ENCODE measurements at places on chromosomes 3 and 15.
A peak's percentile ranks its signal among the peaks of the same experiment; 100 is the strongest.

GRCh38 chr15:62883938-62884479 is 158.5 kb upstream of the TPM1 start:
- DNase-seq = no peak

DNA sequence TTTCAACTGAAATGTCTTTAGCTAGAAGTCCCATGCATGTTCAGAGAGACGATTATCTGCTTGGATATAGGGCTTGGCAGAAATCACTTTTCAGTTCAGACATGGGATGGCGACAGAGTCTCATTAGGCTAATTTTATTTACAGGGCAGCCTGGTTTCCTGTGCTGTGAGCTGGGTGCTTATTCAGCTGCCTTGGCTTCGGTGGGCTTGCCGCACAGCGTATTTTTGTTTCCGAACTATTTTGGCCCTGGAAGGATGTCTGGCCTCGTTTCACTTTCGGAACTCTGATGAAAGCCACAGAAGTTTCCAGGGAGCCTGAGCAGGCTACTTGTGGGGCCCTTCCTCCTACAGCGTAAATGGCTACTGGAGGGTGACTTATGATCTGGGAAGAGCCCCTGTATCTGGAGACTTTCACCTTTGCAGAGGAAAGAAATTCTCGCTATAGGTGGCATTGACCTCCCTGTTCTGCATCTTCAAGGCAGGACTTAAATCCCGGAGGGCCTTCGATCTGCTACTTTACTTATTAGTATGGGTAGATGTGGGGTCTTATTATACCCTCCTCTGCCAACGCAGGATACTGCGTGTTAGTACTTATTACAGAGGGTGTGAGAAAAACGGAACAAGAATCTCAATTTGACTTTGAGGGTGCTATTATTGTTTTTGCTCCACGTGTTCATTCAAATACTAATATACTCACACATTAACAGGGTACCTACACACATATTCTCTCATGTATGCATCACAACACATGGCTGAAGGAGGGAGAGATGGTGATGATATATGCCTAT is 364.0 kb upstream of the RBMS3 start:
- peak; percentile 52 for DNase-seq

- DNase-seq = no peak
These were observed 453.6 kb upstream of the THBS1 start for GRCh38 chr15:39127151-39127790.

- no peak for DNase-seq
These were observed 750.2 kb upstream of the ARRDC4 start for GRCh38 chr15:97210277-97210676.

DNA sequence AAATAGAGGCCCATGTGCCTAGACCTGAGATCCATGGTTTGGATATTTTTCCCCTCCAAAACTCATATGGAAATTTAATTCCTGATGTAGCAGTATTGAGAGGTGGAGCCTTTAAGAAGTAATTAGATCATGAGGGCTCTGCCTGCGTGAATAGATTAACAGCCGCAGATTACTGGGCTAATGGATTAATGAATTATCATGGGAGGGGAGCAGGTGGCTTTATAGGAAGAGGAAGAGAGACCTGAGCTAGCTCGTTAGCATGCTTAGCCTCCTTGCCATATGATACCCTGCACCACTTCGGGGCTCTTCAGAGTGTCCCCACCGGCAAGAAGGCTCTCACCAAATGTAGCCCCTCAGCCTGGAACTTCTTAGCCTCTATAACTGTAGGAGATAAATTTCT is 15.8 kb downstream of the ARHGEF26 start:
- no peak for DNase-seq

- no peak for DNase-seq
These were observed 128.1 kb upstream of the IL12A start for GRCh38 chr3:159860269-159861116.

DNA sequence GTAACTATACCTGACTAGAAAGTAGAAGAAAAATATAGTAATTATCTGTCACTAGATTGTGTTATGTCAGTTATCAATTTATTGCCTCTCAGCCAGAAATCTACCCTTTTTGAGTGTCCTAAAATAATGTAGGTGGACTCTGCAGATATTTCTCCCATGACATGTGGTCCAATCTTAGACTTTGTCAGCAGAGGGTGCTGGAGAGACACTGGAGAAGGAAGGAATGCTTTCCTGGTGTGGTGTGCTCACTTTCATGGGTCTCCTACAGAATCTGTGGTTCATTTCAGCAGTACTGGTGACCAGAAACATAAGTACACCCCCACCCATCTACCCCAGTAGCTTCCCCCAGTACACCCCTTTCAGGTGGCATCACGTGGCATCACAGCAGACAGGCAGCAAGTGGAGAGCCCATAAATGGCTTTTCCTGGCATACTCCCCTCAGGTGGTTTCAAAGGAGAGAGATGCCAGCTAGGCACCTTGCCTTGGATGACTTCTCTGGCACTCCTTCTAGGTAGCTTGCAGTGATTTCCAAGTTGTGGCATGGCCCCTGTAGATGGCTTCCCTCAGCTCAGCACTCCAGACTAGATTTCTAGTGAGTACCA is 114.7 kb downstream of the GADL1 start:
- DNase-seq = no peak

DNA sequence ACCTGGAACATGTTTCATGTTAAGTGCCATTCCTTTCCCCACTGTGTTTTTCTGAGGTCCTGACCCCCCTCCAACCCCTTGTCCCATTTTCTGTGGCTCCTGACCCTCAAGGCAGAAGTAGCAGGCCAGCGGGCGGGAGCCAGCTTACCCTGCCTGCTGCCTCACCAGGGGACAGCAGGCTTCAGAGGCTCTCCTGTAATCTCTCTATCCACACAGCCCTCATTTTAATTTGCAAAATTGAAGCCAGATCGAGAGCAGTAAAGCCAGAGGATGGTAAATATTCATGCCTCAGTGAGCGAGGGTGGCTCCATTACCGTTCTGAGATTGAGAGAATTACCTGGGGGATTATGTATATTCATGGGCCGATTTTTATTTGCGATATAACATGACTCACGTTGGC is 147.6 kb downstream of the DNAJB8 start:
- DNase-seq = no peak

GRCh38 chr15:73283366-73283962 is 85.3 kb downstream of the HCN4 start:
- DNase-seq = no peak

GRCh38 chr3:58798312-58798711 is 131.7 kb upstream of the FAM3D start:
- DNase-seq = no peak

DNA sequence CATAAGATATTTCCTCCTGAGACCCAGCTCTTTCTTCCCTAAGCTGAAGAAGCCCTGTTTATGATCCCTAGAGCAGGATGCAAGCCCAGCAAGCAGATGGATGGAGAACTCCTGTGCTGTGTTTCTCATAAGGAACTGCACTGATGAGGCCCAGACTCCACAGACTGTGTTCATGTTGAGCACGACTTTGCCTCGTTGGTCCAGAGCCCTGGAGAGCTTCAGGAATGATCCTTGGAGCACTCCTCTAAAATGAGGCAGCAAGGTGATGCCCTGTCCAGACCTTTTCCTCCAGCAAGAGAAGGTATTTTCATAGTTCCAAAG is 83.8 kb downstream of the MYLK start:
- DNase-seq = no peak

- DNase-seq = no peak
These were observed 227.1 kb downstream of the RPLP1 start for GRCh38 chr15:69679623-69680228.

DNA sequence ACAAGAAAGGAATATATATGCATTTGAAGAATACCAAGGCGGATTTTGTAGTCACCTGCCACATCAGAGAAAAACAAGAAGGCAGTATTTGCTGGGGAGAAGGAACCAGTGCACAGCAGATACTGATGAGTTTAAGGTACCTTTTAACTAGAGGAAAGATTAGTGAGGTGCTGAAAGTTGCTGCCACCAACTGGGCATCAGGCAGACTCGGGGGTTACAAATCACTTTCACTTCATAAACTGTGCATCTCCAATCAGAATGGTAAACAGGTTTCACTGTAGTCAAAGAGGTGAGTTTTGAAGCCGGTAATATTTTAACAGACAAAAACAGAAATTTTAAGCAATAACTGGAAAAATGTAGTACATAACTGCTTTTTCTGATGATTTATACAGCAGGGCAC is 4.1 kb downstream of the FBN1 start:
- DNase-seq = no peak

DNA sequence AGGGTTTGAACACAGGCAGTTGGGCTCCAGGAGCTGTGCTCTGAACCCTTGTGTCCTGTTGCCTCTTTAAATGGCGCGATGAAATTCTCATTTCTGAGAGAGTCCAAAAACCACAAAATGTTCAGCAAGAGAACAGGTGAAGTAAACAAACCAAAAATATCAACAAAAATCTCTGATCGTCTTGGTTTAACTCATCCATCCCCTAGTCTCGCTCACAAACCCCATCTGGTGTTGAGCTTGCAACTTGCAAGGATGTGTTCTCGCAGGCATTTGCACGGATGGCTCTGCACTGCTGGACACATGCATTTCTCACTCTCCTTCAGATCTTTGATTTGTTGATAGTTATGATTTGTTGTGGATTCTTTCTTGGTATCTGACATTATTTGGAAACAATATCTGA is 31.1 kb downstream of the FAH start:
- no peak for DNase-seq

- peak; percentile 7 for DNase-seq
These were observed 31.0 kb downstream of the CEP63 start for GRCh38 chr3:134516905-134517304.

DNA sequence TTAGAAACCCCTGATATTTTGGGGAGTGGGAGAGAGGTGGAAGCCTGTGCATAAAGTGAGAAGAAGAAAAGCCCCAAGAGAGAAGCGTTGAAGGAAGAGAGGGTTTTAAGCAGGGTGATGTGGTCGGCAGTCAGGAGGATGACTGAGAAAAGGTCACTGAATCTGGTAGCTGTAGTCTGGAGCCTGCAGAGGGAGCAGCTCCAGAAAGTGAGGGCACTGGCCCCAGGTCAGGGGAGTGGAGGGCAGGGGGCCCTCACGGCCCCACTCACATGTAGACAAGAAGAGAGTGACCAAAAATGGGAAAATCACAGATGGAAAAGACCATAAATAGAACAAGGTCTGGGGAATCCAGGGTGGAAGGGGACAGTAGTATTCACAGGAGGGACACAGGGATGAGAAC is 105.5 kb downstream of the RYK start:
- DNase-seq = no peak

DNA sequence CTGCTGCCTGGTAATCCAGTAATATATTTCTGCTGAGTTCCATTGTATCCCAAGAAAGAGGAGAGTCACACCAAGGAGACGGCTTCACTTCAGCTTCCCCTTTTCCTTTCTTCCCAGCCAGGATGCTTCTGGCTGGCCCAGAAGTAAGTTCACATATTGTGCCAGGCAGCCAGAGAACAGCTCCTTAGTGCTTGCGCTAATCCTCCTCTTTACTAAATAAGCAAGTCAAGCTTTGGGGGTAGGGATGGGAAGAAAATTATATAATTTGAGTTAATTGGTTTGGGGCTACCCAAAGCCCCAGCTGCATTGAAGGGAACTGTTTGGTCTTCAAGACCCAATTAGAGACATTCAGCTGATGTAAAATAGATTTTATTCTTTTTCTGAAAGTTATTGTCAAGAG is 218.8 kb upstream of the HES1 start:
- DNase-seq = no peak

- no peak for DNase-seq
These were observed 27.4 kb downstream of the NKIRAS1 start for GRCh38 chr3:23889386-23889785.

DNA sequence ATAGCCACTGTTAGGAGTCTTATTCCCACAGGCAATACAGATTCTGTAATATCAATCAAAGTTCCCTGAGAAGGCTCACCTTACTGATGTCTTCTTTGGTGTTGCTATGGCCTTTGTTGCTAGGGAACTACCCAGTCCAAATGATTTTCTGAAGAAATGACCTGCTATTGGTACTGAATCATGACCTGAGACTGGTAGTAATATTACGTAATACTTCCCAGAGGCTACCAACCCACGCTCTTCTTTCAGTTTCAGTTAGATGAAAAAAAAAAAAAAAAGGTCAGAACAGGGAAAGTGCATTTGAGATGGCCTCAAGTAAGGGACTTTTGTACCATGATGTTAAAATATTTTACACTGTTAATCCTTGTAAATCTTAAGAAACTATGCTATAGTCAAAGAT is 1092.5 kb upstream of the EPHA6 start:
- DNase-seq = no peak

DNA sequence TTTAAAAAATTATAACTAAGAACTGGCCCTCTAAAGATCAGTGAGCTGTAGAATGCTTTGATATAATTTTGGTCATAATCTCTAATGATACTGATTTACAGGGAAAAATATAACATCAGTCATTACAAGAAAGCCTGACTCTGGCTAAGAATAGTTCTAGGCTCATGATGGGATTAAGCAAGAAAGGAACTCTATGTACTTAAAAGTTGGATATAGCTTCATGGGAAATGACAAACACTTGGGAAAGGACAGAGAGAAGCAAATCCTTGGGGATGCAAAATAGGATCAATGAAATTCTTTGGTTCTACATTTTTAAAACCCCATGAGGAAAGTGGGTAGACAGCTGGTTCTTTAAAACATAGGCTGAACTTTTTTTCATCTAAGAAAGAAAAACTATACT is 472.7 kb upstream of the NR2F2 start:
- DNase-seq = peak; percentile 77

DNA sequence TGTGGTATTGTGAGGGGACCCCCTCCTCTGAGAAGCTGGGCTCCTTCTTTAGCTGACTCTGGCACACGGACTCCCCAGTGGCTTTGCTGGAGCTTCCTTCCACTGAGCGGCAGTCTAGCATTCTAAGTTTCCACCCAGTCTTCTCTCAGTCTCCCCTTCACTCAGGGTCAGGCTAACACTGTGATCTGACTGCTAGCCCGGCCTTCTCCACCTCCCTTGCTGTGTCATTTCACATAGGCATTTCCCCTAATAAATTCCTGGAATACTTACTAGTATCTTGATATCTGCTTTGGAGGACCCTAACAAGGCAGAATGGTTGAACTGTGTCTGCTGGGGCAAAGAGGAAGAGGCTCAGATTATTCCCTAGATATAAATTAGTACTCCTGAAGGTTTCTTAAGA is 106.2 kb upstream of the THBS1 start:
- no peak for DNase-seq

- no peak for DNase-seq
These were observed 6.4 kb downstream of the TLR9 start for GRCh38 chr3:52218937-52219650.

GRCh38 chr3:197791892-197792647 is 1.0 kb downstream of the LRCH3 start:
- no peak for DNase-seq

GRCh38 chr15:66673410-66674322 is 28.4 kb upstream of the SMAD6 start:
- DNase-seq = no peak

- no peak for DNase-seq
These were observed 198.4 kb downstream of the EBLN2 start for GRCh38 chr3:73259856-73260255.

GRCh38 chr15:41535544-41535943 is 8.5 kb downstream of the RPAP1 start:
- no peak for DNase-seq

- no peak for DNase-seq
These were observed 48.0 kb downstream of the KLF15 start for GRCh38 chr3:126309165-126309564.
